ENCODE measurements at places on chromosomes 5 and 9.

DNA sequence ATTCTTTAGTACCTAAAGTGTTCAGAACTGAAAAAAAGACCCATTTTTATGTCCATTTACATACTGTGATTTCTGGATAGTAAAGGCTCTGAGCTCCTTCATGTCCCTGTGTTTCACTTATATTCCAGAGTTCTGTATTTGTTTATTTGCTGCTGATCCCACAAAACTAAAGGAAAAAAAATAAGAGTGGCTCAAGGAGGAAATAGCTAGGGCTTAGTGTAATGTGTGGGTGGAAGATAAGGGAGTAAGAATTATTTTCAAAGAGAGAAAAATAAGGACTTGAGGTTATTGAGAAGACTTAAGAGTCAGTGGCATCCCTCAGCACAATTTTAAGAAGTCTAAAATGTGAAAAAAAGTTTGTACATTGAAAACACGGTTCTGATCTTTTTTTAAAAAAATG, 46.0 kb downstream of the ENTREP1 start:
- DNase-seq: no peak

- DNase-seq: no peak
Observed at GRCh38 chr5:42522783-42523182, 99.5 kb downstream of the GHR start.

DNA sequence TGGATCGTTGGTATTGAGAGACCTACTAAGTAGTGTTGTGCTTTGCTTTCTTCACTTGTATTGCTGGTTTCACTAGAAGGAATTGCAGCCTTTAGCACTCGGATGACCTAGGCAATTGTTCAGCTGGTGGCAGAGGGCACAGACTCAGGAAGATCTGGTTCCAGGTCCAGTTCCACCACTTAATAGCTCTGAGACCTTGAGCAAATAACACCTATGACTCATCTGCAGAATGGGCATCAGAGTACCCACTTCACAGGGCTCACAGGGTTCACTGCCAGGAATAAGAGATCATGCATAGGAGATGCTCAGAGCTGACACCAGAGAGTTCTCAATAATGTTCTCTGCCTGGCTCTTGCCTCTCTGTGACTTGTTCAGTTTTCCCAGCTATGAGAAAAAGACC, 133.6 kb downstream of the SIL1 start:
- no peak for DNase-seq

DNA sequence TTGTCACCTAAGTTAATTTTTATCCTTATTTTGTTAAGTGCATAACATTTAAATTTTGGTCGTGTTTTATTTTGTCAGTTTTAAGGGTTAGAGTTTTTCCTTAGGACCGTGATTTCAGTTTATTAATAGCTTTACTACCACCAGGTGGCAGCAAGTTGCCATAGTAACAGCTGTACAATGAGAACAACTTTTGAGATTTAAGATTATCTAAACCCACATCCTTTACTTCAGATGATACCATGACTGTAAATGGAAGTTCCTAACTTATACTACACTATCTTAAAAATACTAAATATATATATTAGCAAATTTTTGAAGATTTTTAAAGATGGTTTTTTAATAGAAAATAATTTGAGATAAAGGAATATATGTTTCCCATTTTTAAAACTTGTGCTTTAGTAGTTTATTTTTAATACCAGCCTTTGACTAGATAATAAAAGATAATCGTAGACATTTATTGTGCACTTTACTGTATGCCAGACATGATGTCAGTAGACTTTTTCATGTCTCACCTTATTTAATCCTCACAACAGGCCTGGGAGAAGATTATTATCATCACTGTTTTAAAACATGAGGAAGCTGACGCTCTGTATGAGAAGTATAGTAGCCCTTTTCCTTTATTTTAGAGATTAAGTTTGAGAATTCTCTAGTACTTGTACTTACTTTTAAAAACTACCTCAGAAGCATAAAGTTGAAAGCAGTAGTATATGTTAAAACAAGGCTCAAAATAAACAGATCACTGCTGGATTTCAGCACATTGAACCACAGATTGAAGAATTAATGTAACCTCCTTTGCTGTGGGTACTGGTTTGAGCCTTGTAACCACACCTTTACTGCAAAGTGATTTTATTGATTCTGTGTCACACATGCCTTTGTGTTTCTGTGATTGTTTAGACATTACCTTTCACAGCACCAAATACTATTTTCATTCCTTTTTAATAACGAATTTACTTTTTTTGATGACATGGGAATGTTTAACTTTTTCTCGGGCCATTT, 27.5 kb downstream of the SREK1 start:
- peak; percentile 67 for DNase-seq

DNA sequence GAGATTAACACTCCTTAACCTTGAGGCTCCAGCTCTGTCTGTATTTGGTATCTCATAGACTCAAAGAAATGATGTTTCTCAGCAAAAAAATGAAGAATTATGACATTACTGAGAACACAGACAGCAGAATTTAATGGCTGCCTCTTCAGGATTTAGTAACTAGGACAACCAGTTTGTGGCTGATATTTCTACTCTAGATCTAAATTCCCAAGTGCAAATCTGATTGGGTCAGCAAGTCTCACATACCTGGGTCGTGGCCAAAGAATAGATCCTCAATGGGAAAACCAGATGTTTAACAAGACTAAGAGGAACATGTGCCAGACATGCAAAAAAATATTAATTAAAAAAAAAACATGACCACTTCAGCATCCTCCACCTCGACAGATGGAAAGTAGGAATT, 608.9 kb downstream of the DTWD2 start:
- no peak for DNase-seq

- DNase-seq: peak; percentile 13
Observed at GRCh38 chr5:87452837-87453236, 40.1 kb upstream of the CCNH start.

GRCh38 chr5:65734921-65735320, 12.9 kb downstream of the NLN start:
- DNase-seq: peak; percentile 39

- DNase-seq: no peak
Observed at GRCh38 chr9:116705531-116705930, 18.4 kb downstream of the TRIM32 start.

GRCh38 chr5:66207800-66208561, 63.9 kb downstream of the SREK1 start:
- DNase-seq: no peak

- no peak for DNase-seq
Observed at GRCh38 chr5:123527190-123527589, 15.2 kb downstream of the CSNK1G3 start.

DNA sequence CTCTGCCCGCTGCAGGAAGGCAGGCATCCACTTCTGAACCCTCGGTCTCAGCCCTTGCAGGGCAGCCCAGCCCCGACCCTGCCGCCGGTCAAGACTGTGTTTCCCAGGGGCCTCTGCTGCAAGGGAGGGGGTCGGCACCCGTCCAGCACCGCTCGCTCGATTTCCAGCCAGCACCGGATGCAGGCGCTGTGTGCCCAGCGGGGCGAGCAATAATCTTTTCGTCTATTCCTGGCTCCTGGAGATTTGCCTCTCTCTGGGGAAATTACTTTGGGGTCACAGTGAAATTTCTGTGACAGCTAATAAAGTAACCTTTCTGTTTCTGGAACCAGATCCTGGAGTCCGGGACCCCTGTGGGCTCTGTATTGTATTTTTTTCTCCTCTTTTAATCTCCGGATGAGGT, 155.3 kb downstream of the COL23A1 start:
- no peak for DNase-seq

DNA sequence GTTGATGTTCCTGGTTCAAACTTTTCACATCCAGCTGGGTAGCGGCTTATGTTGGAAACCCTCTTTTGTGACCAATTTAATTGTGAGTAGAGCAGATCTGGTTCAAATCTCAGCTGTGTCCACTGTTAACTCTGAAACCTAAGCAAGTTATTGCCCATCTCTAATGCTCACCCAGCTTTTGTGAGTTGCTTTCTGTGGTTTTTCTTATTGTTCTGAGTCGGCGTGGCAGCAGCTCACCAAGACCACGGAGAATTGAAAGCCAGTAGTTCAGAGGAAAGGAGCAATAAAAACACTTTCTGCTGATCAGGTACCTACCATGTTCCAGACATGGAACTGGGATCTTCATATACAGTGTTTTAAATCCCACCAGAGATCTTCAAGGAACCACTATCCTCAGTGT, 114.4 kb downstream of the DOCK2 start:
- no peak for DNase-seq

GRCh38 chr9:130138171-130138653, 34.0 kb upstream of the NCS1 start:
- peak; percentile 85 for DNase-seq

GRCh38 chr5:55037046-55037771, 13.2 kb downstream of the GZMK start:
- DNase-seq: no peak
